ENCODE measurements at places on chromosomes 2 and 18. TPM values are rescaled to one million over a fixed set of nuclear protein-coding genes. Genes with fewer than 3 reads are reported as not detected.

The SNED1 gene
- 38.4 TPM for total RNA-seq

DNA sequence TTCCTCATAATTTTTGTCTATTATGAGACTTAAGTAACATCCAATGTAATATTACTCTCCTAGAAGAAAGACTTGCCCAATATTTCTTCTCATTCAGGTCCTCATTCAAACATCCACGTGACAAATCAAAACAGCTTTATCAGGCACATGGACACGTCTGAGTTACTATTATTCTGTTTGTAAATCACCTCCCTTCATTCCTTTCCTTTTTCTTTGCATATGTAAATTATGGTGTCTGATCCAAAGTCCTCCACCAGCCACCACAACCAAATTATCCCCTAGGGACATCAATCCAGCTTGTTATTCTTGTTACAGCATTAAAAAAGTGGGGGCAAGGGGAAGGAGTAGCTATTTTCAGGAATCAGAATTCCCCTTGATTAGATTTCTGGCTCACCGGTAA is 7.1 kb downstream of the TMEM163 start:
- DNase-seq: no peak
- no peaks in the 10 kb centered on the region for H3K4me1 ChIP-seq
- no peak overlapping the region for H3K4me3 ChIP-seq
- H3K27ac ChIP-seq: no peak overlapping the region
- H3K36me3 ChIP-seq: no peaks in the 10 kb centered on the region

- H3K4me3 ChIP-seq: peak overlapping the region; percentile 89
- H3K27ac ChIP-seq: peak overlapping the region; percentile 97
- DNase-seq: peak; percentile 79
- no peaks in the 10 kb centered on the region for H3K36me3 ChIP-seq
- peaks cover 54% of the 10 kb centered on the region for H3K4me1 ChIP-seq
Measured at GRCh38 chr2:68251187-68251854, 1.0 kb downstream of the PPP3R1 start.

The FBXO41 gene
- 2.1 TPM for total RNA-seq

DNA sequence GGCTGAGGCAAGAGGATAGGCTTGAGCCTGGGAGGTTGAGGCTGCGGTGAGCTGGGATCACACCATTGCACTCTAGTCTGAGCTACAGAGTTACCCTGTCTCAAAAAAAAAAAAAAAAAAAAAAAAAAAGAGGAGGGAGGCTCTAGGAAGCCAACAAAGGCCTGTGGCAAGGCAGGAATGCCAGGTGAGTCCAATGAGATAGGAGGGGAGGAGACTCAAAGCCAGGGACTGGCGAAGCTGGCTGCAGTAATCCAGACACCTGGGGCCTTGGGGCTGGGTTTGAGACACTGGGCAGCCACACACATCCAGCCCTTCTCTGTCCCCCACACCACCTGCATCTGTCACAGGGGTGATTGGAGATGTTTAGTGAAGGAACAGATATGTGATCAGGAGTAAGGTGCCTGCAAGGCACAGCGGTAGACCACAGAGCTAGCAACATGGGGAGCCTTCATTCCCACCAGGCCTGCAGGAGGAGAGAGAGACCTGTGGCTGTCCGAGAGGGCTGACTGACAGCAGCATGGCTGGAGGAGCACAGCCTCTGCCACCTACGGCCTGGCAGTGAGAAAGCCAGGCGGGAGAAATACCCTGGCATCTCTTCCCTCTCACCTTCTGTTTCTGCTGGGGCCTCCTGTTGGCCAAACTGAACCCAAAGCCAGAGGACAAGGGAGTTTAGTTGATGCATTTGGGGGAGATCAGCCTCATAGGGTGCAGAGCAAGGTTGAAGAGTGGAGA is 9.5 kb downstream of the CHPF start:
- no peak overlapping the region for H3K27ac ChIP-seq
- H3K4me1 ChIP-seq: no peaks in the 10 kb centered on the region
- peaks cover 23% of the 10 kb centered on the region for H3K27me3 ChIP-seq
- H3K36me3 ChIP-seq: peaks cover 3% of the 10 kb centered on the region
- no peak for DNase-seq

- no peak overlapping the region for H3K27ac ChIP-seq
- peaks cover 5% of the 10 kb centered on the region for H3K36me3 ChIP-seq
- H3K4me3 ChIP-seq: no peak overlapping the region
- no peaks in the 10 kb centered on the region for H3K4me1 ChIP-seq
- H3K27me3 ChIP-seq: no peaks in the 10 kb centered on the region
Measured at GRCh38 chr2:171852366-171852888, 41.6 kb downstream of the SLC25A12 start.
